Fibroblast of skin of scalp (primary cell): ENCODE measurements at places on chromosomes 1 and 21.

GRCh38 chr1:208090388-208091301 is 153.5 kb downstream of the PLXNA2 start:
- peak; percentile 79 for DNase-seq

DNA sequence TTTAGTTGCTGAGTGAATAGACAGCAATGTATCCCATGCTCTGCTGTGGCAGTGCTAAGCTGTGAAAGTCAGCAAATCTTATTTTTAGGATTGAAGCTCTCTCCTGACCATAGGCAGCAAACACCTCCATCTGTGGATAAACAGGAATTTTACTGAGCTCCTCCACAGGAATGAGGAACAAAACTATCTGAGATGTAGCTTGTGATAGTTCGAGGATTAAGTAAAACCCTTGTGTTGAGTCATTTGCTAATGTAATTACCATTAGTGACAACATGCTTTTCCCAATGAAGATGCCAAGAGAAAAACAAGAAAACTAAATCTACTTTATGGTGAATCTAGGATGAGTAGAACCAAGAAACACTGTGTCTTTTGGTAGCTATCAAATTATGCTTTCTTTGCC is 122.7 kb downstream of the CLEC20A start:
- no peak for DNase-seq

GRCh38 chr1:66088787-66089186 is 296.1 kb downstream of the PDE4B start:
- no peak for DNase-seq

- DNase-seq = no peak
These were observed 4.1 kb downstream of the ZC3H12A start for GRCh38 chr1:37478451-37478881.

GRCh38 chr1:233376382-233377110 is 49.0 kb downstream of the MAP3K21 start:
- no peak for DNase-seq

GRCh38 chr1:104092698-104093097 is 343.0 kb downstream of the AMY1C start:
- DNase-seq = no peak

DNA sequence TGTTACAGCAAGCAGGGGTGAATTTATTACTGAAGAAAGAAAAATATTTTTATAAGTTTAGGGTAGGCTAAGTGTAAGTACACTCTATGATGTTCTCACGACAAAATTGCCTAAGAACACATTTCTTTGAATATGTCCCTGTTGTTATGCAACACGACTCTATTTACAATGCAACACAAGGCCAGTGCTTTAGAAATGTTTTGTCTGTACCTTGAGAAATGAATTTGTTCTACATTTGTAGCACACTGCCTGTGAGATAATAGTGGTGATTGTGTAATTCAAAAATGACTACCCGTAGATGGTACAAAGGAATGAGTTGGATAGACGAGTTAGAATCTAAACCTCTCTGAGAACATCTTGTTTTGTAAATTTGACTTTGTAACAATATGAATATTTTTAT is 63.7 kb upstream of the IGSF5 start:
- DNase-seq = peak; percentile 6
